ENCODE measurements at places on chromosomes 4 and X. TPM values are rescaled to one million over a fixed set of nuclear protein-coding genes. Genes with fewer than 3 reads are reported as not detected.
A peak's percentile ranks its signal among the peaks of the same experiment; 100 is the strongest.

The CTAG2 gene
- not detected for total RNA-seq

The ASB5 gene
- 2.6 TPM for total RNA-seq

The TMPRSS11F gene
- 0.46 TPM for total RNA-seq

The ARX gene
- total RNA-seq = 9.3 TPM

The CLTRN gene
- 0.36 TPM for total RNA-seq

The MTTP gene
- total RNA-seq = not detected

The NPY5R gene
- total RNA-seq = 0.40 TPM

The MAGEB2 gene
- 29.5 TPM for total RNA-seq

The COX7B2 gene
- not detected for total RNA-seq

The ACOX3 gene
- total RNA-seq = 75.4 TPM

The AMBN gene
- total RNA-seq = not detected

- DNase-seq = no peak
These were observed 2542.7 kb downstream of the PCDH7 start for GRCh38 chr4:33262824-33263223.

DNA sequence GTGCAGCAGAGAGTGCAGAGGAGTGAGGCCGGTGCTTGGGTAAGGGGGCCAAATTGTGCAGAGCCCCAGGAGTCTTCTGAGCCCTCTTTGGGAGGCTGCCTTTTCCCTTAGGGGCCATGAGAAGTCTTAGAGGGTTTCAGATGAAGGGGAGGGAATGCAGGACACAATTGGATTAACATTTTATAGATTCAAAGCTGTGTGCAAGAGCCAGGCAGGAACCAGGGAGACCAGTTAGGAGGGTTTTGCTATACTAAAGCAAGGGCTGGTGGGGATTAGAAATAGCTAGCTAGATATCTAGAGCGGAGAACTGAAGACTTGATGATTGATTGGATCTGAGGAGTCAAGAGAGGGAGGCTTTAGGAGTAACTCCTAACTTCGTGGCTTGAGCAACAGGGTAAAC, 49.5 kb upstream of the SETD7 start:
- DNase-seq = no peak

- no peak for DNase-seq
These were observed 11.3 kb downstream of the POU4F2 start for GRCh38 chr4:146650034-146650433.

DNA sequence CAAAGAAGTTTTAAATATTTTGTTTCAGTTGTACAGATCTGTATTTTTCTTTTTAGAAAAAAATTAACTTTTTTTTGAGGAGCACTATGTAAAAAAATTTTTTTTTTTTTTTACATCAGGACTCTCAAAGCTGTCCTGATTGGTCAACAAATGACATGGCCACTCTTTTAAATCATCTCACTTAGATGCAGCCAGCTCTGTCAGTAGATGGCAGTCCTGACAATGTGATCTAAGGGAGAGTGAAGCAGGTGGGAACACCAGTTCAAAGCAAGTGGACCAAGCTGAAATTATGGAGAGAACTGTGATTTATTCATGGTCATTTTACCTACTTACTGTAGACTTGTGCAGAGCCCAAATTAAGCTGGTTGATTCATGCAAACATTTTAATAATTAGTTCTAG, 174.7 kb upstream of the GPRIN3 start:
- no peak for DNase-seq

DNA sequence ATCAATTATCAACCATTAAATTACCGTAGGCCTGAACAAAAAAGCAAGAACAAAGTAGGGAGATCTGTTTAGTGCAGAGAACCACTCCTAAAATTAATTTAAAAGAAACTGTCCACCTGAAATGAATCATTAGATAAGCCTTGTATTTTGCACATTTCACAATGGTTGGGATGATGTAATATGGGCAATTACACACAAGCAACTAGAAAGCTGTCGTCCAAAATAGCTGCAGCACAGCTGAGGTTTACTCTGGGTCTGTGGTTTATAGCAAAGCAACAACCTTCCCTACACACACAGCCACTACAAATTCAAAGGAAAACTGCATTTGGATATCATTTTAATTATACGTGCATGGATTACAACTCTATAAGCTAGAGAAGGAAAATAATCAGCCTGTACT, 28.5 kb downstream of the PCDH19 start:
- DNase-seq = no peak

DNA sequence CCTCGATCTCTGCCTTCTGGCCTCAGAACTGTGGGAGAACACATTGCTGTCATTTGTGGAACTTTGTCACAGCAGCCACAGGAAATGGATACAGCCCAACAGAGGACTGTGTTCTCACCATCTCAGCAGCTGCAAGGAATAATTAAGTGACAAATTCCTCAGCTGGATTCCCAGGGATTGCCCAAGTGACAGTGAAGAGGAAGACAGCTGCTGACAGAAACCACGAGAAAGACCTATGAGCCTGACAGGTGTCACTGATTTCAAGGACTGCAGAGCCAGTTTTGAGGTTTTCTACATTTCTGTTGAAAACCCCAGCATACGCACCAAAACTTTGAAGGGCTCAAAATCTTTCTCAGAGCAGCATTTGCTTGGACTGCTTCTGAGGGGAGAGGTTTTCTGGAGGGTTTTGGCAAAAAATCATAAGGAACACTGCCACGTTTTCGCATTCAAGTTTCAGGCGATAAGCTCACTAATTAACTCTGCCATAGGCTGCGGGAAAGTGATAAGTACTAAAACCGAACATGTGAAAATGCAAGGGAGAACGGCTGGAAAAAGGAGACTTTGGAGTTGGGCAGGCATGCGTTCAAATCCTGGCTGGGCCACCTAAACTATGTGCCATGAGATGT, 88.8 kb downstream of the DRD5 start:
- DNase-seq = no peak

GRCh38 chr4:95409750-95410149, 139.0 kb downstream of the UNC5C start:
- DNase-seq = no peak

GRCh38 chr4:86497131-86497530, 97.0 kb upstream of the PTPN13 start:
- DNase-seq = peak; percentile 61

DNA sequence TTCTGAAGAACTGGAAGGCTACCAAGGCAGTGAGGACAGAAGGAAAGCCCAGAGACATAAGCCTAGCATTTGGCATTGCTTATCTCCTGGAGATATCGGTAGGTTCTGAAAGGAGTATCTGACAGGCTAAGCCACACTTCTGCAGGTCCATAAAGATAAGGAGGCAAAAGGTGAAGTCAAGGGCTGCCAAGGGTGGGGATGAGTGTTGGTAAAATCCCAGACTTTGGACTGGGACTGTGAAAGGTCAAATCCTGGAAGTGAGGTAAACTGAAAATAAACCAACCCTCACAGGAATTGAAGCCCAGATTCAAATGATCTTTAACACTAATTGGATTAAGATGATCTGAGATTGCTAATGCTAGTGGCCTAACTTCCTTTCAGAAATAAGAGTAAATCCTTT, 27.4 kb downstream of the GK start:
- no peak for DNase-seq

DNA sequence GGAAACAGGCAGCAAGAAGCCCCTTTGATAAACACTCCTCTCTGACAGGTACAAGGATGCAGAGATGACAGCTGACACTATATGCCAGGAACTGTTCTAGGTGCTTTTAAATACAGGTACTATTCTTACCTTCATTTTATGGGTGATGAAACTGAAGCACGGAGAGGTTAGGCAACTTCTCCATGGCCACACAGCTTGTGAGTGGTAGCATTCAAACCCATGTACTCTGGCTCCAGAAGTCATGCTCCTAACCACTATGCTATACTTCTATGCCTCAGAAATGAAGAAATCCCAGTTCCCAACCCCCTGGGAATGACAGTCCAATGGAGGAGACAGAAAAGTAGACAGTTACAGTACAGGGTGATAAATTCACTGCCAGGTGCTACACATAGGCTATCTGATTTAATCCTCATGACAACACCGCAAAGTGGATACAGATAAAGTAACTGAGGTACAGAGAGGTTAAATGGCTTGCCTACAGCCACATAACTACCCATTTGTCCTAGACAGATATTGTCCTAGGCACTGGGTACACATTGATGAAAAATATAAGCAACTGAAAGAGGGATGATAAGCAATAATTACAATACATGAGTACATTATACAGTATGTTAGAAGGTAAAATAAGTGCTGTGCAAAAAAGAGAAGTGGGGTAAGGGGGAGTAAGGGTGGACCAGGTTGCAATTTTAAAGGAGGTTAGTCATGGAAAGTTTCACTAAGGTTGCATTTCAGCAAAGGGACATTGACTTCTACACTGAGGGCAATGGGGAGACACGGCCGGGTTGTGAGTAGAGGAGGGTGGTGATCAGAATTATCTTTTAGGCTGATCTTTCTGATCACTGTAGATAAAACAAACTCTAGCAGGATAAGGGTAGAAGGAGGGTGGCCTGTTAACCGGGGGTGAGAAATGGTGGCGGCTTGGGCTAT, 1.6 kb upstream of the F8 start:
- no peak for DNase-seq

DNA sequence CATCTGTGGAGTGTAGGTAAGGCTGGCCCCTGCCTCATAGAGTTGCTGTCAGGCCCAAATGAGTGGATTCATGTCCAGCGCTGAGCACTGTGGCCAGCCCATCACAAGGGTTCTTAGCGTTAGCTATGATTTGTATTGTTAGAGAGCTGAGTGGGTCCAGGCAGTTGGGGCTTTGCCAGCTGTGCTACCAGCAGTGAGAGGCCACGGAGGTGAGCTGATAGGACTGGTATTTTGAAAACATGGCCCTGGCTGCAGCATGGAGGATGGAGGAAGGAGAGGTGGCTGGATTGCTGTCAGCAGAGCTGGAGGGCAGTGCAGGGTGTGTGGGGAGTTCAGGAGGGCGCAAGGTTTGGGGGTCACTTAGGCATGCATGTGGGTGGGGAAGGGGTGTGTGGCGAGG, 69.8 kb downstream of the PSAPL1 start:
- no peak for DNase-seq

GRCh38 chr4:168488869-168489274, 8.0 kb upstream of the PALLD start:
- no peak for DNase-seq

- no peak for DNase-seq
These were observed 10.0 kb upstream of the HAND2 start for GRCh38 chr4:173539986-173540385.

Data from prostate gland (tissue), 2 donors.